A549 treated with GW870086 at 1 μM for 4 hours (cell line): ENCODE measurements at places on chromosomes 6 and 20. TPM values are rescaled to one million over a fixed set of nuclear protein-coding genes. Genes with fewer than 3 reads are reported as not detected.

SLC22A16 gene
- not detected in 5 replicates for total RNA-seq

BPI gene
- total RNA-seq, result not detected in 5 replicates

TM9SF4 gene
- 33.4 to 37.6 TPM (median 36.7 TPM) in 5 replicates for total RNA-seq

NOX3 gene
- total RNA-seq, result not detected in 5 replicates

PSORS1C2 gene
- total RNA-seq, result not detected in 5 replicates

BYSL gene
- total RNA-seq, result 37.4 to 51.1 TPM (median 43.1 TPM) in 5 replicates

TFAP2B gene
- not detected in 5 replicates for total RNA-seq
